AG09309 (cell line): ENCODE measurements at places on chromosomes 1 and 21.

GRCh38 chr1:17193222-17194132 is 11.5 kb upstream of the PADI1 start:
- no peak for DNase-seq

- no peak for DNase-seq
These were observed 23.2 kb downstream of the ITGB2 start for GRCh38 chr21:44897326-44898010.

DNA sequence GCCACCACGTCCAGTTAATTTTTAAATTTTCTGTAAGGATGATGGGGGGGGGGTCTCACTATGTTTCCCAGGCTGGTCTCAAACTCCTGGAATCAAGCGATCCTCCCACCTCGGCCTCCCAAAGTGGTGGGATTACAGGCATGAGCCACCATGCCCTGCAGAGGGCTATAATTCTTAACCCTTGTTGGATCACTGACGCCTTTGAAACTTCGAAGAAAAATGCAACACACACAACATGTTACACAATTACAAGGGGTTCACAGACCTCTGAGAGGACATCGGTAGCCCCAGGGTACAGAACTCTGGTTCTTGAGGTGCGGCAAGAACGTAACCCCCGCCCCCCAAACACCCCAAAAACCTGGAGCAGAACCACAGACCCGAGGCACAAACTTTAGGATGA is 8.4 kb upstream of the LUZP1 start:
- DNase-seq: no peak

DNA sequence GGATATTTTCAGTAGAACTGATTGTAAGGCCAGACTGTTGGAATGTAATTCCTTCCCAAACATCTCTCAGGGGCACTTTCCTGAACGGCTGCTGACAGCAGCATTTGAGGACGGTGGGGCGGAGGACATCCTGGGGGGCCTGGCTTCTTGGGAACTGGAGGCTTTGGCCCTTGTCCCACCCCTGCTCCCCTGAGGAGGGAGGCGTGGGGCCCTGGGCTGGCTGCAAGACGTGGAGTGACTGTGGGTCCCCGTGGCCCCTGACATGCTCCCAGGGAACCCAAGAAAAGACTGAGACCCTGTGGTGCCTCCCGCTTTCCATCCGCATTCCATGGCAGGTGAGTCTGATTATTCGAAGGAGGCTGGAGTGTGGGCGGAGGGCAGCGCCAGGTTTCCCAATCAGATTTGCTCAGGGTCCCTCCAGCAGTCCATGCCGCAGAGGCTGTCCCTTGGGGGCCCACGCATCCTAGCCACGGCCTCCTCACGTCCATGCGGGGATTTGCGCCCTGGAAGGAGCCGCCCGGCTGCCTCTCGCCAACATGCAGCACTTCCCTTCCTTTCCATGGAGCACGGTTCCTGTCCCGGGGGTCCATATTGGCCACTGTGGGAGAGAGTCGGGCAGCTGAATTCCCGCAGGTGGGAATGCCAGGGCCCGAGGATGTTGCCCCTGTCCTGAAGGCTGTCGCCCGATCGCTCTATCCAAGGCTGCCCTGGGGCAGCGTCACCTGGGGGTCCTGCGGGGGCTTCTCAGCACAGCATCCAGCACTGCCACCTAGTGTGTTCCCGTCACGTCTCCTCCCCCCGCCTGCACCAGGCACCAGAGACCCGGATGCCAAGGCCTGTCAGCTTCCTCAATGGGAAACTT is 69.0 kb downstream of the FAAP20 start:
- DNase-seq: no peak

- DNase-seq: no peak
These were observed 35.0 kb upstream of the RAP1GAP start for GRCh38 chr1:21704145-21704544.
